ENCODE measurements at places on chromosomes 2 and 18. TPM values are rescaled to one million over a fixed set of nuclear protein-coding genes. Genes with fewer than 3 reads are reported as not detected.

SPATA3 gene
- not detected for total RNA-seq

GRCh38 chr2:214966420-214966819 is 156.9 kb upstream of the BARD1 start:
- H3K36me3 ChIP-seq = no peaks in the 10 kb centered on the region
- no peak for DNase-seq
- H3K27ac ChIP-seq = no peak overlapping the region
- no peaks in the 10 kb centered on the region for H3K4me1 ChIP-seq
- no peak overlapping the region for H3K4me3 ChIP-seq
- no peaks in the 10 kb centered on the region for H3K27me3 ChIP-seq

GRCh38 chr2:215870088-215870490 is 143.3 kb downstream of the MREG start:
- no peaks in the 10 kb centered on the region for H3K36me3 ChIP-seq
- no peak overlapping the region for H3K4me3 ChIP-seq
- peak overlapping the region; percentile 75 for H3K27ac ChIP-seq
- H3K27me3 ChIP-seq = no peaks in the 10 kb centered on the region
- DNase-seq = no peak
- peaks cover 3% of the 10 kb centered on the region for H3K4me1 ChIP-seq

REG3G gene
- total RNA-seq = not detected

LINC00305 gene
- not detected for total RNA-seq

DNA sequence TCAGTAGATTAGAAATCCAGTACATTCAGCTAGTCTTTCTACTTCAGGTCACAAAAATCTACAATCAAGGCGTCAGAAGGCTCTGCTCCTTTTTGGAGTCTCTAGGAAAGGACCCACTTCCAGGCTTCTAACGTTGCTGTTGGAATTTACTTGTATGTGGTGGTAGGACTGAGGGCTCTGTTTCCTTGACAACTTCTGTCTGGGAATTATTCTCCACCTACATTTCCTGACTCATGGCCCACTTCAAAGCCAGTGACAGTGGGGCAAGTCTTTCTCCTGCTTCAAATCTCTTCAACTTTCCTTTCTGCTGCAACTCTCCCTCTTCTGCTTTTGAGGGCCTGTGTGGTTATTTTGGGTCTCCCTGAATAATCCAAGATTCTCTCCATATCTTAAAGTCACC is 10.4 kb upstream of the TMX3 start:
- H3K36me3 ChIP-seq = no peaks in the 10 kb centered on the region
- H3K27ac ChIP-seq = no peak overlapping the region
- H3K4me1 ChIP-seq = peaks cover 9% of the 10 kb centered on the region
- DNase-seq = no peak
- no peaks in the 10 kb centered on the region for H3K27me3 ChIP-seq

DNA sequence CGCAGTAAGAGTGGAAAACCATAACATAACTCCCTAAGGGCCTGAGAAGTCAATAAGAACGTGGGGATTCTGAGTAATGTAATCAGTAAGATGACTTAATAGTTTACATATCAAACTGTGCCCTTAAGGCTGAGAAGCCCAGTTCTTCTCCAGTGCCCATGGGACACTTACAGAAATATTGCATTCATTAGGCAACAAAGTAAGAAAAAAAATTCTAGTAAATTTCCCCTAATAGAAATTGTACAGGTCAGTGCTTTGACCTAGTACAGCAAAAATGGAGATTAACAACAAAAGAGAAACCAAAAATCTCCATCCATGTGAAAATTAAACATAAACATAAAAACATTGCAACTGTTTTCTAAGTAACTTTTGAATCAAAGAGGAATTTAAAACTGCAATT is 139.8 kb upstream of the HS6ST1 start:
- H3K4me3 ChIP-seq = no peak overlapping the region
- H3K27me3 ChIP-seq = no peaks in the 10 kb centered on the region
- no peak overlapping the region for H3K27ac ChIP-seq
- H3K4me1 ChIP-seq = no peaks in the 10 kb centered on the region
- H3K36me3 ChIP-seq = no peaks in the 10 kb centered on the region

MDH1B gene
- 2.3 TPM for total RNA-seq

- H3K27ac ChIP-seq = no peak overlapping the region
- no peaks in the 10 kb centered on the region for H3K27me3 ChIP-seq
- no peaks in the 10 kb centered on the region for H3K4me1 ChIP-seq
- no peak for DNase-seq
Observed at GRCh38 chr18:75607701-75608100, 180.2 kb upstream of the SMIM21 start.
